ENCODE measurements at places on chromosomes 6 and 20.

DNA sequence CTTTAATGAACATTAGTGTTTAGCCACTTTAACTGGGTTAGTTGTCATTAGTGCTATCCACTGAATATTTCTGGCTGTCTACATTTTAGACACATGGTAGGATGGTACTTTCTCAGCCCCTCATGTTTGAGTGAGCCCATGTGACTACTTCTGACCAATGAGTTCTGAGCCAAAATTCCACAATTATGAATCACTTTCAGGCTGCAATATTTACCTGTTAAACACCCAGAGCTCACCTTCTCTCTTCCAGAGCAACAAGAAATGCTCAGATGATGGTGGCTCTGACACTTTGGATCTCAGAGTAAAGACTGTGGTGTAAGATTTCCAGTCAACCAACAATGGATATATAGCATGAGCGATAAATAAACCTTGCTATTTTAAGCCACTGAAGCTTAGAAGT is 24.8 kb downstream of the SPACA1 start:
- no peak for DNase-seq
- no peaks in the 10 kb centered on the region for H3K36me3 ChIP-seq
- no peak overlapping the region for H3K27ac ChIP-seq
- H3K4me3 ChIP-seq, result no peak overlapping the region
- H3K27me3 ChIP-seq, result peaks cover 1% of the 10 kb centered on the region

- H3K4me3 ChIP-seq, result peak overlapping the region; percentile 96
- H3K27ac ChIP-seq, result peak overlapping the region; percentile 86
- no peaks in the 10 kb centered on the region for H3K36me3 ChIP-seq
These were observed 580 bp downstream of the NXT1 start for GRCh38 chr20:23350904-23351838.

- no peaks in the 10 kb centered on the region for H3K4me1 ChIP-seq
- H3K27me3 ChIP-seq, result no peaks in the 10 kb centered on the region
- no peak overlapping the region for H3K27ac ChIP-seq
- peaks cover 2% of the 10 kb centered on the region for H3K36me3 ChIP-seq
- DNase-seq, result no peak
- no peak overlapping the region for H3K4me3 ChIP-seq
These were observed 197.1 kb downstream of the EPHA7 start for GRCh38 chr6:93222071-93222851.

DNA sequence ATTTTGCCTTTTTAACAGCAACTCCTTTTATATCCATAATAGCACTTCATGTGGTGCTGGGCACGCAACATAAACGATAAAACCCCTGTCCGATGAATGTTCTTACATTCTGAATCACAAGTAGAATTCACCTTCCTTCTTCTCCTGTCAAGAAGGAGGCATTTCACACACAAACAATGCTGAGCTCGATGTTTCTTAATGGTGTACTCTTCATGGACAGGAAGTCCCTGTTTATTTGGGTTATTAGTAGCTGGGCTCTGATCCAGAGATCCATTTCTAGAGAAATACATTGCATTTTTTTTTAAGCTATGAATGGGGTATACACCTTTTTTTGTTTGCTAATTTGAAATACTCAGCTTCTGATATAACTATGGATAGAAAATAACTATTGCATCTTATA is 82.4 kb downstream of the PPP1R3G start:
- no peak for DNase-seq
- H3K36me3 ChIP-seq, result no peaks in the 10 kb centered on the region
- H3K27ac ChIP-seq, result no peak overlapping the region

- peaks cover 4% of the 10 kb centered on the region for H3K27me3 ChIP-seq
- no peak overlapping the region for H3K4me3 ChIP-seq
- no peaks in the 10 kb centered on the region for H3K36me3 ChIP-seq
- no peak for DNase-seq
These were observed 11.8 kb downstream of the SMOC2 start for GRCh38 chr6:168452685-168453377.

GRCh38 chr6:34484899-34485298 is 19.0 kb downstream of the PACSIN1 start:
- H3K27ac ChIP-seq, result no peak overlapping the region
- H3K4me1 ChIP-seq, result peaks cover 2% of the 10 kb centered on the region
- no peak for DNase-seq
- H3K27me3 ChIP-seq, result no peaks in the 10 kb centered on the region

DNA sequence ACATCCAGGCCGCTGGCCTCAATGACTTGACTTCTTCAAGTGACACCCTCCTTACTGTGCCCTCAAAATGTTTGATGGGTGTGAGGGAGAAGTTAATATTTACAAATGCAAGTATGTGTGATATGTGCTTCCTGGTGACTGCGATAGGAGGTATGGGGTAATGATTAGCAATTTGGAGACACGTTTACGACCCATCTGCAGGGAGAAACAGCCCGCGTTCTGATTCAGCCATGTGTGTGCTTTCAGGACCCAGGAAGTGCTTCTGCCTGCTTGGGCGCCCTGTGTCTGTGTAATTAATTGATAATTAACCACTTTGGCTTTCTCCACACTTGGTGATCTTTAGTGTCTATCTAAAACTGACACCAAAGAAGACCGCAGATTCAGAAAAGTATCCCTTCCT is 25.0 kb downstream of the SIRPA start:
- no peak for DNase-seq
- H3K27ac ChIP-seq, result no peak overlapping the region
- no peak overlapping the region for H3K4me3 ChIP-seq
- H3K27me3 ChIP-seq, result no peaks in the 10 kb centered on the region
- H3K4me1 ChIP-seq, result no peaks in the 10 kb centered on the region

GRCh38 chr6:165952514-165952913 is 215.1 kb downstream of the TBXT start:
- H3K4me3 ChIP-seq, result no peak overlapping the region
- no peaks in the 10 kb centered on the region for H3K4me1 ChIP-seq
- H3K27me3 ChIP-seq, result peaks cover 49% of the 10 kb centered on the region

- peaks cover 9% of the 10 kb centered on the region for H3K4me1 ChIP-seq
- H3K4me3 ChIP-seq, result no peak overlapping the region
- H3K27me3 ChIP-seq, result peaks cover 21% of the 10 kb centered on the region
- H3K36me3 ChIP-seq, result no peaks in the 10 kb centered on the region
- H3K27ac ChIP-seq, result no peak overlapping the region
These were observed 224.2 kb downstream of the SYNDIG1 start for GRCh38 chr20:24693466-24694156.

DNA sequence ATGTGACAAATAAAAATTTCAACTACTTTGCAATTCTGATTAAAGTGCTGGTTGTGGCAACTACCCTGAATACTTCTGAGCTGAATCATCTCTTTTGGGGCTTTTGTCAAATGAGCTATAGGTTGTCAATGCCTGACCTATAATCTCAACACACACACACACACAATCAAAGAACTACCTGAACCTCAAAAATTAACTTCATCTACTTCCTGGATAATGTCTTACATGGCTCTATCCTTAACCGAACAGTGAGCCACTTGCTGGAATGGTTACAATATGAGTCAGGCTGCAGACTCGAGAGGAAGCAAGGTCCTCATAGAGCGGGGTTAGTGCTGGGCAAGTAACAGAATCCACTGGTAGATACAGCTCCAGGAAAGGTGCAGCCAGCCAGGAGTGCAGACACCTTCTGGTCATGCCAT is 70.6 kb upstream of the DST start:
- peaks cover 3% of the 10 kb centered on the region for H3K36me3 ChIP-seq
- DNase-seq, result no peak
- no peaks in the 10 kb centered on the region for H3K27me3 ChIP-seq
- H3K4me3 ChIP-seq, result no peak overlapping the region

GRCh38 chr6:75243333-75244062 is at the start of gene COX7A2:
COX7A2 (minus strand) TSS chr6:75243801; CDS start chr6:75243734, 67 bp downstream.
- H3K4me1 ChIP-seq, result peaks cover 22% of the 10 kb centered on the region
- peak within 1 kb of the TSS; percentile 99 for H3K27ac ChIP-seq
- no peaks in the 10 kb centered on the region for H3K27me3 ChIP-seq
- H3K36me3 ChIP-seq, result peaks cover 17% of the 10 kb centered on the region
- H3K4me3 ChIP-seq, result peak within 1 kb of the TSS; percentile 95

GRCh38 chr6:77178821-77179220 is 284.5 kb downstream of the HTR1B start:
- H3K27me3 ChIP-seq, result no peaks in the 10 kb centered on the region
- no peak overlapping the region for H3K27ac ChIP-seq
- H3K4me3 ChIP-seq, result no peak overlapping the region
- no peaks in the 10 kb centered on the region for H3K4me1 ChIP-seq
- no peak for DNase-seq

- H3K27me3 ChIP-seq, result no peaks in the 10 kb centered on the region
- H3K4me3 ChIP-seq, result no peak overlapping the region
- H3K36me3 ChIP-seq, result peaks cover 15% of the 10 kb centered on the region
- no peak overlapping the region for H3K27ac ChIP-seq
These were observed 10.6 kb upstream of the AAR2 start for GRCh38 chr20:36225666-36226065.

GRCh38 chr20:23301436-23302050 is 49.0 kb upstream of the NXT1 start:
- H3K36me3 ChIP-seq, result no peaks in the 10 kb centered on the region
- H3K4me3 ChIP-seq, result no peak overlapping the region
- H3K27me3 ChIP-seq, result peaks cover 8% of the 10 kb centered on the region
- no peak for DNase-seq

DNA sequence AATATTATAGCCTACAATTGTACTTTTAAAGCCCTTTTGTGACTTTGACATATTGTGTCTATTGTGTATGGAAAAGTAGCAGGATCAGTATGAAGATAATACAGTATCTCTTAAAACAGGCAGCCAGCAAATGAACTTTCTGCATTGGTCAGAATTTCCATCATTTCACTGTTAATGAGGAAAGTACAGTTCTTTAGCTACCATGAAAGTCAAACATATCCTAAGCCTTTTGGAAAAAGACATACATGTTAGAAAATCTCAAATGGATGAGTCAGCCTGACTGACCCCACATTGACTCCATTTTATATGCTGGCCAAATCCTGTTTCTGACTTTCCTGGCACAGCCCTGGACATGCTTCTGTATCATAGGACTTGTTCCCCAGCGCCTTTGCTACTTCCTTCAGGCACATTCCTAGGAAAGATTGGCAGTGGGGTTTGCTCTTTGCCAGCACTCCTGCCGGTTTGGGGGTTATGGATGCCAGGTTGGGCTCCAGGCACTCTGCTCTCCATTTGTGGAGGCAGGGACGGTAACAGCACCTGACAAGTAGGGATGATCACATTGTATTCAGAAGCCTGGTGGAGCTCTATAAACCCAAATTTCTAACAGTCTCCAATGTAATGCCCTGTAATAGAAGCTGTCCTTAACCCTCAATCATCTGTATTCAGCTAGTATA is 43.7 kb downstream of the TOP1 start:
- no peak for DNase-seq
- H3K4me1 ChIP-seq, result peaks cover 46% of the 10 kb centered on the region
- H3K27me3 ChIP-seq, result no peaks in the 10 kb centered on the region
- H3K4me3 ChIP-seq, result no peak overlapping the region

- no peak overlapping the region for H3K27ac ChIP-seq
- no peak overlapping the region for H3K4me3 ChIP-seq
- DNase-seq, result no peak
- no peaks in the 10 kb centered on the region for H3K36me3 ChIP-seq
- peaks cover 5% of the 10 kb centered on the region for H3K27me3 ChIP-seq
- H3K4me1 ChIP-seq, result peaks cover 21% of the 10 kb centered on the region
These were observed 26.6 kb upstream of the PCMTD2 start for GRCh38 chr20:64228751-64229506.

- DNase-seq, result no peak
- no peak overlapping the region for H3K4me3 ChIP-seq
- H3K36me3 ChIP-seq, result no peaks in the 10 kb centered on the region
- no peaks in the 10 kb centered on the region for H3K27me3 ChIP-seq
These were observed 83.5 kb downstream of the ZHX3 start for GRCh38 chr20:41234041-41234440.

GRCh38 chr6:39791850-39792539 is at the start of gene DAAM2:
DAAM2 (plus strand) TSS chr6:39792376; CDS start chr6:39856303, 63,927 bp downstream.
- H3K4me3 ChIP-seq, result peak within 1 kb of the TSS; percentile 81
- no peaks in the 10 kb centered on the region for H3K36me3 ChIP-seq
- peaks cover 27% of the 10 kb centered on the region for H3K4me1 ChIP-seq
- H3K27ac ChIP-seq, result peak within 1 kb of the TSS; percentile 85

DNA sequence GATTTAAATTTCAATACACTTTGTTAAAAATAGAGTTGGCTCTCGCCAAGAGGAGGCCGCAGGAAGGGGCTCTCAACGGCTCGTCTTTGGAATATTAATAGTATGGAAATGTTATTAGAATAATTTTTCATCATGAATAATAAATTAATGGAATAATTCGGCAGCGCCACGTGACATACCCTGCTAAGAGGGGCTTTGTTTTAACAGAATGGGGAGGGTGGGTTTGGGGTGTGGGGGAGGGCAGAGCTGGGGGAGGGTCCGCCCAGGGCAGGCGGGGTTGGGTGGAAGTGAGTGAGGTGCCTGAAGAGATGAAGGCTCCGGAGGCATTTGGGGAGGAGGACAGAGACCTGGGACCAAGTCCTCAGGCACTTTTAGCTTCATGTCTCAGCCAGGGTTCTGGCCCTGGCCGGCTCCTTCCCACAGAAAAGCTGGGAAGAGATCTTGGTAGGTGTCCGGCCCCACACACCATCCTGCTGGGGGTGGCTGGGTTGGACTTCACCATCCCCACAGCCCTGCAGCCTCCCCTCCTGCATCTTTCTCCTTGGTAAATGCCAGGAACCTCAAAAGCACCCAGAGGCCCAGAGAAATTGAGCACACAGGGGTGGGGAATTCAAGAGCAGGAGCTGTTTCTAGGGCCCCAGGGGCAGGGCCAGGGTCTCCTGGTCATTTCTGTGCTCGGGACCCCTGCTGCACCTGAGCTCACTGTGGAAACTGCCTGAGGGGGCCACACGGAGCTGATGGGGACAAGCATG is 93.6 kb upstream of the BHLHE23 start:
- H3K36me3 ChIP-seq, result no peaks in the 10 kb centered on the region
- H3K4me1 ChIP-seq, result peaks cover 4% of the 10 kb centered on the region
- no peak overlapping the region for H3K4me3 ChIP-seq
- no peak overlapping the region for H3K27ac ChIP-seq
- no peak for DNase-seq
- H3K27me3 ChIP-seq, result peaks cover 54% of the 10 kb centered on the region

GRCh38 chr6:43503443-43503842 is 6.7 kb downstream of the LRRC73 start:
- H3K27ac ChIP-seq, result no peak overlapping the region
- DNase-seq, result no peak
- peaks cover 13% of the 10 kb centered on the region for H3K27me3 ChIP-seq
- peaks cover 2% of the 10 kb centered on the region for H3K4me1 ChIP-seq
- no peak overlapping the region for H3K4me3 ChIP-seq
- H3K36me3 ChIP-seq, result peaks cover 21% of the 10 kb centered on the region

DNA sequence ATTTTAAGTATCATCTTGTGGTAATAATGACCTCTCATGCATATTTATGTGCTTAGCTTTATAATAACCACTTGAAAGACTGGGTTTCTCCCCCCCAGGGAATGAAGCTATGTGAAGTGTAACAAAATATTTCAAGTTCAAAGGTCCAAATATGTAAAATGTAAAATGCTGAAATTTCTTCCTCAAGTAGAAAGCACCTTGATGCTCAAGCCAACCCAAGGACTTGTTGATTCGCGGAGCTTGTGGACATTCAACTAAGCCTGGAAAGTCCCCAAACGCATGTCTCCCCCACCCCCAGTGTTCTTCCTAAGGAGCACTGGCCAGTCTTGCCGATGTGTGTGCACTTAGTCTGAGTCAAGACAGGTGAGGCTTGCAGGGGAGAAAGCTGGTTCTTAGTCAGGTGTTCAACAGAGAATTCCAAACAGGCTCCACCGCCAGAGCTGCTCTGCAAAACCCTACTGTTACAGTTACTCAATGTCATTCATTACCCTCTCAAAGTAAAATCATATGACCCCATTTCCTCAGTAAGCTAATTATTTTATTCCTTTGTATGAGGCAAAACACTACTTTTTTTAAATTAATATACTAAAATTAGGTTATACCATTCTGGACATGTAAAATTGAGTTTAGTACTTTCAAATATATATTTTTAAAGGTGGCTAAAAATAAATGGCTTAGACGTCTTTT is 46.9 kb upstream of the QKI start:
- no peak overlapping the region for H3K4me3 ChIP-seq
- no peak for DNase-seq
- peaks cover 4% of the 10 kb centered on the region for H3K4me1 ChIP-seq
- H3K36me3 ChIP-seq, result no peaks in the 10 kb centered on the region
- H3K27me3 ChIP-seq, result peaks cover 4% of the 10 kb centered on the region
- H3K27ac ChIP-seq, result no peak overlapping the region
